ENCODE measurements at places on chromosomes 4 and X.

DNA sequence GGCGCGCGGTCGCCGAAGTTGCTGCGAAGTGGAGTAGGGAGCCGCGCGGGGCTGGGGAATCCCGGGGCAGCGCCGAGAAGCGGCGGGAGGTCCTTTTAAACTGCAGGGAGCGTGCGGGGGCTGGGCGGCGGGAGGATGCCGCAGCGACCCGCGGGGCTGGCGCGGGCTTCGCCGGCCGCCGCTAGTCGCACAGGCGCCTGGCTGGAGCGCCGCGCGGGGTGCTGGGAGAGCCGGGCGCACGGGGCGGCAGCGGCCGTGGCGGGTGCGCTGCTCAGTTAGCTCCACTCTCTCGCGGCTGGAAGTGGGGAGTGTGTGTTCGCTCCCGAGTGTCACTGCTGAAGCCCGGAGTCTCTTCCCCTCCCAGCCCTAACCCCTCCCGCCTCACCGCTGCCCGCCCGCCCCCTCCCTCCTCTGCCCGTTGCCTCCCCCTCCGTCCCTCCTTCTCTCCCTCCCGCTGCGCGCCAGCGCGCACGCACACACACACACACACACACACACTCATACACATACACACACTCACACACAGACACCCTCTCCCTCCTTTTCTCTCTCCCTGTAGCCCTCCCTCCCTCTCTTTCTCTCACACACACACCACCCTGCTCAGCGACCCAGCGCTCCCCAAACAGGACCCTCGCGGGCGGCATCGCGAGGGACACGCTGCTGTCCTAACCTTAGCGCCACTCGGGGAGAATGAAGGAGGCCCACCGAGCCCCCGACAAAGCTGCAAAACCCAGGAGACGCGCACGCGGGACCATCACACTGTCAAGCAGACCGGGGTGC lies at the start of gene NDNF:
Gene NDNF (minus strand): TSS at position 312 of the 780 bp plus-strand sequence. CDS start 26,698 bp downstream, outside the sequence.
- DNase-seq: no peak

- no peak for DNase-seq
Measured at GRCh38 chr4:25614807-25615206, 40.8 kb upstream of the SLC34A2 start.

- no peak for DNase-seq
Measured at GRCh38 chrX:47185241-47185640, 8.4 kb upstream of the UBA1 start.

- DNase-seq: no peak
Measured at GRCh38 chr4:81592701-81593100, 121.0 kb upstream of the RASGEF1B start.

- no peak for DNase-seq
Measured at GRCh38 chr4:160371446-160371845, 1268.6 kb downstream of the RAPGEF2 start.

DNA sequence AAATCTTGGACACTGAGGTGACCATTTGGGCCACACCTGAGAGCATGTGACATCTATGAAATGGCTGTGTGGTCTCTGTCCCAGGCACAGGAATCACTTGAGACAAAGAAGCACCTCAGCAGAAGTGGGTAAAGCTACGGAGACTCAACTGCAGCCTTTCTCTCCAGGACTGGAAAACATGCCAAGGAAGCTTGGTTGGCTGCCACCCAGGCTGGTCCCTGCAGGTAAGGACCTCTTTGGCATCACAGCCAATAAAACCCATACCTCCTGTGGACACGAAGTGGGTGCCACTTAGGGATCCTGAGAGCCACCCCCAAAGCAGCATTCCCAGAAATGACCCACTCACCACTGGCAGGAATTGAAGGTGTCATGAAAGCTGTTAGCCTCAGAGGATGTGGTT lies 74.6 kb downstream of the LEF1 start:
- no peak for DNase-seq

GRCh38 chr4:101649790-101650515 lies 140.6 kb upstream of the BANK1 start:
- DNase-seq: no peak

DNA sequence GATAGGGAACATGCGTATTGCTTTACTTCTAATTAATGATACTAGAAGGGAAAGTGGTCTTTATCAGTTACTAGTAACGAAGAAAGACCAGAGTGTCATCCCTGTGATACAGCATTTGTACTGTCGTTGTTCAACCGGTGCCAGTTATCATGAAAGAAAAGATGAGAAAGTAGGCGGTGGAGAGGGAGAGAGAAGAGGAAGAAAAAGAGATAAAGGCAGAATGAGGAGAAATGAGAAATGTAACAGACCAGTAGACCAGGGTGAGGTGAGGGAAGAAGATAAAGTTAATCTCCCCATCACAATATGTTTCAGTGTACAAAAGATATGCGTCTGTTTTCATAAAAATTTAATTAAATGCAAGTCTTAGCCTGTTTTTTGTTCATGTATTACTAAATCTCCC lies 135.2 kb upstream of the HPGD start:
- no peak for DNase-seq

DNA sequence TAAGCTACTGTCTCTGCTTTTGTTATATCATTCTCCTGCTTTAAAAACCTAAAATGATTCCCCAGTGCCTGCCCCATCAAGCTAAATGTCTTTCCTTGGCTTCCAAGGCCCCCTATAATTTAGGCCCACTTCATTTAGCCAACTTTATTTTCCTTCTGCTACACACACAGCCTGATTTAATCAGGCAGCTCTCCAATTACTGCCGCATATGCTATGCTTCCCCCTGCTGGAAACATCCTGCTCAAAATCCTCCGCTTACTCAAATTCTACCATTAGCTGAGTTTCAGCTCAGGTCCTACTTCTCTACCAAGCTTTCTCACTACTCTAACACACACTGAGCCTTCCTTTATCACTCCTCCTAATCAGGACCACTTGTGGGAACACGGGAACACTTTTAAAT lies 17.0 kb downstream of the LAMP2 start:
- no peak for DNase-seq

- DNase-seq: peak; percentile 1
Measured at GRCh38 chrX:49230500-49231232, 2.5 kb downstream of the CACNA1F start.

- DNase-seq: no peak
Measured at GRCh38 chr4:107391630-107392028, 328.4 kb downstream of the PAPSS1 start.
